Thyroid gland (tissue), 4 donors: ENCODE measurements at places on chromosomes 4 and X. TPM values are rescaled to one million over a fixed set of nuclear protein-coding genes. Genes with fewer than 3 reads are reported as not detected.

CXCL5 gene
- total RNA-seq: not detected

- DNase-seq: no peak
- H3K27ac ChIP-seq: no peak overlapping the region
- H3K4me1 ChIP-seq: peaks cover 8% of the 10 kb centered on the region
- H3K4me3 ChIP-seq: no peak overlapping the region
These were observed 119.8 kb upstream of the TSPAN5 start for GRCh38 chr4:98778206-98778605.

GRCh38 chr4:125808570-125808969, 493.8 kb downstream of the FAT4 start:
- H3K4me1 ChIP-seq: no peaks in the 10 kb centered on the region
- H3K4me3 ChIP-seq: no peak overlapping the region
- H3K27me3 ChIP-seq: no peaks in the 10 kb centered on the region
- no peak overlapping the region for H3K27ac ChIP-seq
- DNase-seq: no peak
- no peaks in the 10 kb centered on the region for H3K36me3 ChIP-seq

DNA sequence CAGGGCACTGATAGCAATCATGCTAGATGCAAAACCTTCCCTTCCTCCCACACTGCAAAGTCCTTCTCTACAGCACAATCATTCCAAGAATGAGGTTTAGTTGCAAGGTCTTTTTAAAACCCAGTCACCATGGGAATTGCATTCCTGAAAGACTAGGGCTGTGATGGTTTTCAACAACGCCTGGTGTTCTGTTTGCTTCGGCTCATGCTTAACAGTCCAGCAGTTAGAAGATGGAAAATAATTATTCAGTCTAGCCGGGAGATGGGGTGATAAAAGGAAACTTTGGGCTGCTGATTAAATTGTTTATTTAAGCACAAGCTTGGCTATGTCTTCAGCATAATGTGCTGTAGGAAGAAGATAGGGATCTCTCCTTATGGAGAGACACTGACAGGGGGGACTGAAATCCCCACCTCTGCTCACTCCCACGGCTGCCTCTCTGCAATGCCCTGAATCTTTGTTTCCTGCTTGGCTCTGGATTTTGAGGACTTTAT, 211.4 kb downstream of the MID1IP1 start:
- no peak overlapping the region for H3K27ac ChIP-seq
- no peak overlapping the region for H3K4me3 ChIP-seq
- H3K27me3 ChIP-seq: no peaks in the 10 kb centered on the region
- H3K4me1 ChIP-seq: no peaks in the 10 kb centered on the region

DNA sequence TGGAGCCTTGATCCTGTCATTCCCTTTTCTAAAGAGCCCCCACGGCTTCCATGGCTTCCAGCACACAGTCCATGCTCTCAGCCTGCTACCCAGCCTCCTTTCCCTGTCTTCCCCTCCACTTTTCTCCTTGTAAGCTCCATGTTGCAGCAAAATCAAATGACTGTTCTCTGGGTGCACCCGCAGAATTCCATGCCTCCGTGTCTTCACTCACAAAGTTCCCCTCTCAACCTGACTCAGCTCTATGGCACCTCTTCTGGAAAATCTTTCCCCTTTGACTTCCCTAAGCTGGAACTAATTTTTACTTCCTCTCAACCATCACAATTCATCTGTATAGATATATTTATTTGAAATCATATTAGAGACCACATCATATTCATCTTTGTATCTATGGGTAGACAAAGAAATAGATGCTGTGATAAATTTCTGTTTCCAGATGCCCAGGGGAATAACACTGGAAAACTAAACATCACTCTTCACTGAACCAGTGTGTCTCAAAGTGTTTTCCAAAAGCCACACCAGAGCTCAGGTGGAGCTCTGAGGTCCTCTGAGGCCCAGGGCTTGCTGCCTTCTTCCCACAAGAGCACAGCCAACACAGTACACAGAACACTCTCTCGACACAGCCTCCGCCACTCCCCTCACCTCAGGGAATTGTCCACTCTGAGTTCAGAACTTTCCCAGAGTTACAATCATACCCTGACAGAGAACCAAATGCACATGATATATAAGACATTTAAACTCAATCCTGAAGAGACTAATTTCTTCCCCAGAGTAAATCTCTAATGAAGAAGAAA, 3.3 kb downstream of the SETD7 start:
- H3K4me3 ChIP-seq: no peak overlapping the region
- H3K36me3 ChIP-seq: no peaks in the 10 kb centered on the region
- no peaks in the 10 kb centered on the region for H3K27me3 ChIP-seq
- peaks cover 41% of the 10 kb centered on the region for H3K4me1 ChIP-seq
- H3K27ac ChIP-seq: no peak overlapping the region

GRCh38 chr4:138978600-138978999, 37.0 kb upstream of the NOCT start:
- H3K27me3 ChIP-seq: no peaks in the 10 kb centered on the region
- no peaks in the 10 kb centered on the region for H3K36me3 ChIP-seq

VCX3A gene
- not detected for total RNA-seq

PAGE2B gene
- total RNA-seq: not detected

DNA sequence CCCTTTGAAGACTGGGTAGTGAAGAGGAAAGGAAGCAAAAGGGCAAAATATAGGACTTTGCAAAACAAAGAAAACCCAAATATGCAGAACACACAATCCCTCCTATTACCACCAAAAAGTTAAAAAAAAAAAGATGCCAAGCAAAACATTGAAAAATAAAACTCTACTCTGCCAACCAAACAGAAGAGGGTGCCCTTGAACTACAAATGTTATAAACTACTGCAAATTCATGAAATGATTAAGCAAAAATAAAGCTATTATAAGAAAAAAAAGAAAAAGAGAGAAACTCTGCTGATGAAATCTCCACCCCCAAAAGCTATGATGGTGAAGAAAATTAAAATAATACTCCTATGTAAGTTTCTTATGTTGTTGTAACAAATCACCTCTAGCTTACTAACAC, 168.5 kb upstream of the STK26 start:
- no peak overlapping the region for H3K27ac ChIP-seq
- H3K4me1 ChIP-seq: no peaks in the 10 kb centered on the region
- no peaks in the 10 kb centered on the region for H3K36me3 ChIP-seq
- DNase-seq: no peak

DNA sequence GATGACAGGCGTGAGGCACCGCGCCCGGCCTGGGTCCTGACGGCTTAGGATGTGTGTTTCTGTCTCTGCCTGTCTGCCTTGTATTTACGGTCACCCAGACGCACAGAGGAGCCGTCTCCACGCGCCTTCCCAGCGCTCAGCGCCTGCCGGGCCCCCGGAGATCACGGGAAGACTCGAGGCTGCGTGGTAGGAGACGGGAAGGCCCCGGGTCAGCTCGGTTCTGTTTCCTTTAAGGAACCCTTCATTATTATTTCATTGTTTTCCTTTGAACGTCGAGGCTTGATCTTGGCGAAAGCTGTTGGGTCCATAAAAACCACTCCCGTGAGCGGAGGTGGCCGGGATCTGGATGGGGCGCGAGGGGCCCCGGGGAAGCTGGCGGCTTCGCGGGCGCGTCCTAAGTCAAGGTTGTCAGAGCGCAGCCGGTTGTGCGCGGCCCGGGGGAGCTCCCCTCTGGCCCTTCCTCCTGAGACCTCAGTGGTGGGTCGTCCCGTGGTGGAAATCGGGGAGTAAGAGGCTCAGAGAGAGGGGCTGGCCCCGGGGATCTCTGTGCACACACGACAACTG, 1.3 kb downstream of the SHOX start:
- no peaks in the 10 kb centered on the region for H3K4me1 ChIP-seq
- DNase-seq: no peak
- no peak overlapping the region for H3K27ac ChIP-seq
- no peaks in the 10 kb centered on the region for H3K36me3 ChIP-seq
- no peak overlapping the region for H3K4me3 ChIP-seq

RBMX gene
- total RNA-seq: 252 TPM

DNA sequence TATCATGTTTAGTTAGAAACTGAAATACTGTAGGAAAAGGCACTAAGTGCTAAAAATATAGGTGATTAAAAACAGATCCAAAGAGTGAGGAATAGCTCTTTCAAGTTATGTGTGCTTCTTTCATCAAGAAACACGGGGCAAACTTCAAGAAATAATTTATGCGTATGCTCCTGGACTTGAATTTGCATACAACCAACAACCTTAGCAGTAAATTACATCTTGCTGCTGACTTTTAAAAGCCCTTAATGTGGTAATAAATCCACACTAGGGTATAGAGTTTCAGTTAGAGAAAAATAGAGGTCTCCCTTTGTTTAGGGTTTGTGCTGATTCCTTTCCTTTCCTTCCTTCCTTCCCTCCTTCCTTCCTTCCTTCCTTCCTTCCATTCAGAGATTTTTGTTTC, 94.5 kb upstream of the GC start:
- DNase-seq: no peak
- H3K4me1 ChIP-seq: no peaks in the 10 kb centered on the region
- H3K27ac ChIP-seq: no peak overlapping the region

GRCh38 chr4:132557660-132558059, 591.4 kb upstream of the PCDH10 start:
- H3K4me3 ChIP-seq: no peak overlapping the region
- H3K27ac ChIP-seq: no peak overlapping the region
- H3K27me3 ChIP-seq: no peaks in the 10 kb centered on the region
- H3K4me1 ChIP-seq: no peaks in the 10 kb centered on the region
- no peaks in the 10 kb centered on the region for H3K36me3 ChIP-seq
- DNase-seq: no peak

- no peak for DNase-seq
- H3K4me3 ChIP-seq: no peak overlapping the region
- H3K27ac ChIP-seq: no peak overlapping the region
- H3K27me3 ChIP-seq: no peaks in the 10 kb centered on the region
- H3K4me1 ChIP-seq: peaks cover 25% of the 10 kb centered on the region
These were observed 16.4 kb upstream of the CXCL8 start for GRCh38 chr4:73723928-73724327.

- no peaks in the 10 kb centered on the region for H3K36me3 ChIP-seq
- peak; percentile 51 for DNase-seq
- H3K27ac ChIP-seq: no peak overlapping the region
- H3K27me3 ChIP-seq: no peaks in the 10 kb centered on the region
- peak overlapping the region; percentile 52 for H3K4me3 ChIP-seq
- H3K4me1 ChIP-seq: peaks cover 18% of the 10 kb centered on the region
These were observed 664 bp downstream of the PRSS12 start for GRCh38 chr4:118351851-118352827.

DNA sequence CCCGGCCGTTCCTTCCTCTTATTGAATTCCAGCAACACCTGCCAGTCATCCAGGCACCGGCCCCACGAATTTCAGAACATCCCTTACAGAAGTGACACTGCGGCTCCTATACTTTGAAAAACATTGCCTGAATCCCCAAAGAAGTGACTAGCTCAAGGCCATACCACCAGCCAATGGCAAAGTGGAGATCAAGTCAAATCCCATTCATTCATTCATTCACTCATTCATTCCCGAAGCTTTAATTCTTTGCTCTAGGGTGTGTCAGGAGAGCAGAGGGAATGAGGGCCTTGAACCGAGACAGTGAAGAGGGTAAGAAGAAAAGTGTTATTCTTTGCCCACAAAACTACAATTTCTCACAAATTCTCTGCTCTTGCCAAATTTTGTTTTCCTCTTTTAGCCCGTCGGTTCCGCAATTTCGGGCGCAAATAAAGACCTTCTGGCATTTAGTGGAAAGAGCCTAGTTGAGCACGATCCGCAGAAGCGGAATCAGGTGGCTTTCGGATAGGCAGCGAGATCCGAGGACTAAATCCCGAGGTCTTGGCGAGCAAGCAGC, 824 bp upstream of the HMGB3 start:
- H3K4me3 ChIP-seq: peak overlapping the region; percentile 14
- H3K4me1 ChIP-seq: no peaks in the 10 kb centered on the region
- no peak for DNase-seq

XKRX gene
- total RNA-seq: 0.44 TPM

GRCh38 chrX:126393284-126393683, 159.3 kb downstream of the DCAF12L1 start:
- H3K36me3 ChIP-seq: no peaks in the 10 kb centered on the region
- no peak for DNase-seq
- no peak overlapping the region for H3K4me3 ChIP-seq
- H3K27me3 ChIP-seq: no peaks in the 10 kb centered on the region

- no peaks in the 10 kb centered on the region for H3K27me3 ChIP-seq
- peak overlapping the region; percentile 5 for H3K4me3 ChIP-seq
- DNase-seq: no peak
- peaks cover 27% of the 10 kb centered on the region for H3K4me1 ChIP-seq
- H3K36me3 ChIP-seq: no peaks in the 10 kb centered on the region
These were observed 1.2 kb upstream of the N4BP2 start for GRCh38 chr4:40055511-40055862.

- H3K27me3 ChIP-seq: no peaks in the 10 kb centered on the region
- H3K36me3 ChIP-seq: no peaks in the 10 kb centered on the region
- no peak overlapping the region for H3K27ac ChIP-seq
These were observed 103.3 kb downstream of the TMEM144 start for GRCh38 chr4:158313566-158313965.

GRCh38 chrX:81208916-81209315, 7.0 kb downstream of the SH3BGRL start:
- H3K4me1 ChIP-seq: peaks cover 3% of the 10 kb centered on the region
- H3K27ac ChIP-seq: peak overlapping the region; percentile 40
- H3K36me3 ChIP-seq: no peaks in the 10 kb centered on the region
- H3K4me3 ChIP-seq: no peak overlapping the region
- peak; percentile 26 for DNase-seq
- no peaks in the 10 kb centered on the region for H3K27me3 ChIP-seq

DNA sequence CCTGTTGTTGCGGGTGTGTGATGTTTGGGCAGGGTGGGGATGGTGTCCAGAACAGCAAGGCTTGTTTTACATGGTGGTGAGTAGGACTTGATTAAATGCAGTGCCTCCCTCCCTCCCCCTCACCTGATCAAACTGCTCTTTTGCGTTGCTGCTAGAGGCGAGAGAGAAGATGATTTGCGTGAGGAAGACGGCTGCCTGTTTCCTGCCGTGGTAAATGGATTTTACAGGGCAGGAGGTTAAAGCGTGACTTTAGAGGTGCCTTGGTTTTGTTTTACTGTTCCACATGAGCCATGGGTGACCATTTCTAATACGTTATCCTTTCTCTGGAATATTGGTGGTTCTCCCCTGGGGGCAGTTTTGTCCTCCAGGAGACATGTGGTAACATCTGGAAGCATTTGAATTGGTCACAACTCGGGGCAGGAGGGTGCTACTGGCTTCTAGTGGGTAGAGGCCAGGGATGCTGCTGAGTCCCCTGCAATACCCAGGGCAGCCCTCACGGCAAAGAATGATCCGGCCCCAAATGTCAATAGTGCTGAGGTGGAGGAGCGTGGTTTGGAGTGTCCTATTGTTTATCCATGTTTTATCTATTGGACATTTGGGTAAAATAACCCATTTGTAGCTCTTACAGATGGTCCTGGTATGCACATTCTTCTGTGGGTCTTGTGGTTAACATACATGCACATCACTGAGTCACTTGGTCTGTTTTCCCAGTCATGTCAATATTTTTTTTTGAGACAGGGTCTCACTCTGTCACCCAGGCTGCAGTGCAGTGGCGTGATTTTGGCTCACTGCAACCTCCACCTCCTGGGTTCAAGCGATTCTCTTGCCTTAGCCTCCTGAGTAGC, 73.7 kb downstream of the SHROOM2 start:
- H3K4me3 ChIP-seq: no peak overlapping the region
- no peaks in the 10 kb centered on the region for H3K27me3 ChIP-seq
- H3K4me1 ChIP-seq: no peaks in the 10 kb centered on the region
- H3K36me3 ChIP-seq: no peaks in the 10 kb centered on the region
